WTC11 (cell line): ENCODE measurements at places on chromosomes 3 and 15. TPM values are rescaled to one million over a fixed set of nuclear protein-coding genes. Genes with fewer than 3 reads are reported as not detected.

TM4SF1 gene
- 0.44 to 0.90 TPM (median 0.48 TPM) in 3 replicates for total RNA-seq

PAQR9 gene
- 2.0 to 2.5 TPM (median 2.4 TPM) in 3 replicates for total RNA-seq

MESP2 gene
- 0.66 to 1.0 TPM (median 0.68 TPM) in 3 replicates for total RNA-seq

IL17RD gene
- 59.1 to 72.9 TPM (median 66.0 TPM) in 3 replicates for total RNA-seq

RNF7 gene
- 129 to 136 TPM (median 133 TPM) in 3 replicates for total RNA-seq

CCDC191 gene
- 1.6 to 1.7 TPM (median 1.7 TPM) in 3 replicates for total RNA-seq

GOLGA6A gene
- 3.1 to 6.0 TPM (median 5.7 TPM) in 3 replicates for total RNA-seq

MEIS2 gene
- total RNA-seq: 0.30 to 1.2 TPM (median 0.57 TPM) in 3 replicates

RFT1 gene
- 26.3 to 28.0 TPM (median 27.1 TPM) in 3 replicates for total RNA-seq

FGF12 gene
- total RNA-seq: 8.0 to 13.5 TPM (median 11.0 TPM) in 3 replicates

CX3CR1 gene
- total RNA-seq: 0.07 to 0.37 TPM (median 0.11 TPM) in 3 replicates

DPH6 gene
- total RNA-seq: 30.4 to 32.7 TPM (median 31.7 TPM) in 3 replicates

ITGB5 gene
- 292 to 339 TPM (median 296 TPM) in 3 replicates for total RNA-seq

SV2B gene
- 0.64 to 1.4 TPM (median 0.82 TPM) in 3 replicates for total RNA-seq

GOLGA6B gene
- total RNA-seq: 0.73 to 1.9 TPM (median 0.85 TPM) in 3 replicates

SCN5A gene
- total RNA-seq: 10.0 to 13.6 TPM (median 11.8 TPM) in 3 replicates

ZNF609 gene
- total RNA-seq: 45.9 to 47.4 TPM (median 46.3 TPM) in 3 replicates

CHRNA5 gene
- 21.0 to 23.3 TPM (median 21.2 TPM) in 3 replicates for total RNA-seq

NR1D2 gene
- total RNA-seq: 17.0 to 18.8 TPM (median 18.4 TPM) in 3 replicates

TOPBP1 gene
- 34.3 to 36.2 TPM (median 34.4 TPM) in 3 replicates for total RNA-seq

CAPN3 gene
- 0.70 to 1.4 TPM (median 1.3 TPM) in 3 replicates for total RNA-seq

TFRC gene
- 92.8 to 143 TPM (median 93.4 TPM) in 3 replicates for total RNA-seq

EPB42 gene
- not detected in 3 replicates for total RNA-seq

CKMT1B gene
- 35.4 to 41.5 TPM (median 37.3 TPM) in 3 replicates for total RNA-seq

BLOC1S6 gene
- total RNA-seq: 28.7 to 31.6 TPM (median 29.1 TPM) in 3 replicates

UACA gene
- 37.3 to 44.8 TPM (median 42.7 TPM) in 3 replicates for total RNA-seq

AGBL1 gene
- total RNA-seq: 0.07 TPM in 1 of 3 replicates, not detected in the others

DBR1 gene
- total RNA-seq: 18.8 to 20.6 TPM (median 19.3 TPM) in 3 replicates

ARRDC4 gene
- total RNA-seq: 9.0 to 14.3 TPM (median 14.0 TPM) in 3 replicates

CILP gene
- total RNA-seq: not detected in 3 replicates

KBTBD8 gene
- 14.5 to 15.7 TPM (median 15.0 TPM) in 3 replicates for total RNA-seq

UBE2E1 gene
- 115 to 124 TPM (median 121 TPM) in 3 replicates for total RNA-seq

MYO5C gene
- total RNA-seq: 22.5 to 25.3 TPM (median 22.9 TPM) in 3 replicates

GHSR gene
- total RNA-seq: not detected in 3 replicates

SAMD7 gene
- total RNA-seq: not detected in 3 replicates

BSN gene
- total RNA-seq: 1.7 to 2.8 TPM (median 2.4 TPM) in 3 replicates

TMF1 gene
- 18.8 to 23.9 TPM (median 20.6 TPM) in 3 replicates for total RNA-seq

PYGO1 gene
- 0.46 to 0.55 TPM (median 0.50 TPM) in 3 replicates for total RNA-seq

MTFMT gene
- 22.3 to 28.8 TPM (median 26.7 TPM) in 3 replicates for total RNA-seq

REC114 gene
- not detected in 3 replicates for total RNA-seq

KY gene
- not detected in 3 replicates for total RNA-seq

CLDN11 gene
- 12.1 to 12.6 TPM (median 12.5 TPM) in 3 replicates for total RNA-seq
